NCI-H1105 treated with DMSO at 0.1 percent for 48 hours (cell line): ENCODE measurements at places on chromosomes 12 and 14.
A peak's percentile ranks its signal among the peaks of the same experiment; 100 is the strongest.

DNA sequence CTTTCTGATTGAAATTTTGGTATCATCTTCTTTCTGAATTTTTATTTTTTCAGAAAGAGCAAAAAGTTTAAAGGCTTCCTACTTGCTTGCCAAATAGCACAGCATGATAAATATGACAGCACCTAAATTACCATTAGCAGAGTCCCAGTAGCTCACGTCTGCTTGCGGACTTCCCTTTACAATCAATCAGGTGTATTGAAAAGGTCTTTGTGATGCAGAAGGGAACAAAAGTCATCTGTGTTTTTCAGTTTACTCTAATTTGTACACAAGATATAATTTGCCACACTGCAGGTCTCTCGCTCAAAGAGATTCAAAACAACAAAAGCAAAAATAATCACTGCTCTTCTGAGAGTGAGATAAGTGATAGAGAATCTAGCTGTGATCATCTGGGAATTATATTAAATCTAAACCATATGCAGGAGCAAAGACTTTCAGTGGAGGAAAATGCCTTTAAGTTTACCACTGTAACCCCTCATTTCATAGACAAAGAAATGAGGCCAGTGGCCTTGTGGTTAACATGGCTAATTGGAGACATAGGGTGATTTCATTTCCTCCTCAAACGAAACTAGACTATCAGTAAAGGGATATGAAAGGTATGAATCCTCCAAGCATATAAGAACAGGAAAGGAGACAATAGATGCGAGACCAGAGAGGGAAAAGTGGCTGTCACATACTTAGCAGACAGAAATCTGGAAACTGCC lies 240.8 kb upstream of the TMPO start:
- DNase-seq = no peak

DNA sequence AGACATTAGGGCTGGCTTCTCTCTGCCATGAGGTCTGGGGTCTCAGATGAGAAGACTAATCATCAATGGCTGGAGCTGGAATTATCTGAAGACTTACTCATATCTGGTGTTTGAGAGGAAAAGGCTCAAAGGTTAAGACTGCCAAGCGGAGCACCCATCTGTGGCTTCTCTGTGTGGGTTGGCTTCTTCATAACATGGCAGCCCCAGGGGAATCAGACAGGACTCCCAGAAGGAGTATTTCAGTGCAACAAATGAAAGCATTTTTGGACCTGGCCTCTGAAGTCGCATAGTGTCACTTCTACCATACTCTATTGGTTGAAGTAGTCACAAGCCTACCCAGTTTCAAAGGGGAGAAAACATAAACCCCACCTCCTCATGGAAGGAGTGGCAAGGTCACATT lies 171.8 kb upstream of the KRR1 start:
- no peak for DNase-seq

DNA sequence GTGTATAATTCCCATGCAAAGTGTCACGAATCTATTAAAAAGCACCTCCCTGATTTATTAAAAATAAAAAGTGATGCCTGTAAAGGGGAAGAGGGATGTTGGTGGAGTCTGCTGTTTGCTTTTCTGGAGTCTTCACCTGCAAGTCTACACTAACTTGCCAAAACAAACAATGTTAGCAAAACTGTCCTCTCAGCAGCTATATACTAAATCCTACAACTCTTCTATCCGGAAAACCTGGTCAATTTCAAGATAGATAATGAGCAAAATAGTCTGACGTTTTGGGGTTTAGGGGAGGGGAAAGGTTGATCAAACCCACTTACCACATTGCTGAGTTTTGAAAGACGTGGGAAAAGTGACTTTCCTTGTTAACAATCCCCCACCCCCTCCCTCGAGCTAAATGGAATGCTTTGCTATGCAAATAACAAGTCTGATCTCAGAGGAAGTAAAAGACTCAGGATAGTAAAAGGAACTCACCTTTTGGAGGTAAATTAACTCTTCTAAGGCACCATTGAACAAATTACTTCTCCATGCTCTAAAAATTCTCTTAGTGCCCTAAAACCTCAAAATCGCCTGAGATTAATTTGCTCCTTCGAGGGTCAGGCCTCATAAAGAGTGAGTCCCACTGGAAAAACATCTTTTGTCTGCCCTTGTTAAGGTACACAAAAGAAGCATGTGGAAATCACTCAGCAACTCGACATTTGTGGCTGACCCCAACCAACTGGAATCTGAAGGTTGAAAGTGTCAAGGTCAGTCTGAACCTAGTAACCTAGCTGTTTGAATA lies 13.5 kb downstream of the BMP4 start:
- DNase-seq = peak; percentile 37

DNA sequence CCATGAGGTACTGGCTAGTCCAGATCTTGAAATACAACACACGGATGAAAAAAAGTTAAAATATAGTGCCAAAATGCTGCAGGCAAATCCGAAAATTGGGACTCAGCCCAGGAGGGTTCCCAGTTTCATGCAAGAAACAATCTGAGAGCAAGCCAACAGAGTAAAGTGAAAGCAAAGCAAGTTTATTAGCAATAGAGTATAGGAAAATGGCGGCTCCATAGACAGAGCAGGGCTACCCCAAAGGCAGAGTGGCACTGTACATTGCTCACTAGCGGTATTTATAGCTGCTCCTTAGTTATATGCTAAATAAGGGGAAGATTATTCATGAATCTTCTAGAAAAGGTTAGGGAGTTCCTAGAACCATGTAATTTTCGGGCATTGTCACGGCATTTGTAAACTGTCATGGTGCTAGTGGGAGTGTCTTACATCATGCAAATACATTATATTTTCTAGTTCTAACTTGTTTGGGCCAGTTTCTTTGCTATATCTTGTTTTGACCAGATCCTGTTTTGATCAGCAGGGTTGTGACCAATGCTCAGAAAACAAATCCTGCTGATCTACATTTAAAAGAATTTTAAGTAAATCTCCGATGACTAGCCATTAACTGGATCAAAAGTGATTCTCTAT lies 29.1 kb downstream of the RECQL start:
- DNase-seq = no peak

DNA sequence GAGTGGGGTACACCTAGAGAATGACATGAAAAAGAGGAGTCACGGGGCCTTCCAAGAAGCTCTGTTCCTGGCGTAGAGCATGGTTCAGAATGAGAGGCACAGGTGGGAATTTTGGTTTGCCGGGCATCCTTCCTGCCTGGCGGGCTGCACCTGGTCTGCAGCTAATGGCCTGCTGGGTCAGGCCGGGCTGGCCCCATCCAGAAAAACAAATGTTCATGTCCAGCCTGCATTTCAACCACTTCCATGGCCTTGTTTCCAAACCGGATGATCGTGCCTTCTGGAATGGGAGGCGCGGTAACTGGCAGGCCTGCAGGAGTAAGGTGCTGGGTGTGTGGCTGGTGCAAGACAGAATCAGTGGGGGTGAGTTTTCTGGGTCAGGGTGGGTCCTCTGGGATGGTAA lies 14.4 kb downstream of the TEAD4 start:
- no peak for DNase-seq

GRCh38 chr14:60226298-60226697 lies 22.7 kb upstream of the PPM1A start:
- no peak for DNase-seq

- DNase-seq = no peak
Measured at GRCh38 chr14:105073720-105074600, 8.7 kb upstream of the GPR132 start.
